Activated CD4-positive, alpha-beta T cell treated with anti-CD3 and anti-CD28 coated beads, Interleukin-2, amount 50 U/mL, for 48 hours (primary cell): ENCODE measurements at places on chromosomes 5 and 9.
A peak's percentile ranks its signal among the peaks of the same experiment; 100 is the strongest.

- no peak for DNase-seq
Observed at GRCh38 chr9:69816735-69817134, 3.9 kb upstream of the CFAP95 start.

DNA sequence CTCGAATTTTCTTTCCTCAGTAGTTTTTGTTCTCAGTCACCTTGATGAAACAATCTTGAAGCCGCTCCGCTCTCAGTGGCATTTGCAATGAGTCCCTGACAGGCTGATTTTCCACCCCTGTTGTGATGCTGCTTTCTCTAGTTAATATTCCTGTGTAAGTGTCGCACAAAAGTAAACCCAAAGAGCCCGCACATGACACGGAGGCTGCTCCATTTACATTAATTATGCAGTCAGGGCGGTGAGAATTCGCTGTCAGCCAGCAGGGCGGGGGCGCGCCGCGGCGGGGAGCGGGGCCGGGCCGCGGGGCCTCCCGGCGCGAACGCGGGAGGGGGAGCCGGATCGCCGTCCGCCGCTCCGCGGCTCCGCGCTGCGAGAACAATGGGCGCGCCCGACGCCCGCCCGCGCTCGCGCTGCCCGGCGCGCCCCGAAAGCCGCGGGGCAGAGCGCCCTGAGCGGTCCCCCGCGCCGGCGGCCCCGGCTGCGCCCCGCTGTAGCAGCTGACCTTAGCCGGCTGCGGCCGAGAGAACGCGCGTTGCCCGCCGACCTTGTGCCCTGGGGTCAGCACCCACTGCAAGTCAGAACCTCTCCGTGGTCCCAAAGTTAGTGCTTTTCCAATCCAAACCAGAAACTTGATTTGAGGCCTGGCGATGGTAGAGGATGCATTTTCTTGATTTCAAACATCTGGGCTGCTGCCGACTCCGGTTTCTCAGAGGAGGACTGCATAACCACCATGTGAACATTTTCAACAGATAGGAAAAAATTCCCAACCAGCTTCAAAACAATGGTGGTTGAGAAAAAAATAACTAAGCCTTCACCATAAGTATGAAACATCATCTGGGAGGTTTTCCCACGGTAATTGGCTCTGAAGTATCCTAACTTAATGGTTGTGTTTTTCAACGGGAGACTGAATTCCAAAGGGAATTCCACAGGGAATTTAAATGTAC lies 142.6 kb downstream of the PBX3 start:
- peak; percentile 37 for DNase-seq

DNA sequence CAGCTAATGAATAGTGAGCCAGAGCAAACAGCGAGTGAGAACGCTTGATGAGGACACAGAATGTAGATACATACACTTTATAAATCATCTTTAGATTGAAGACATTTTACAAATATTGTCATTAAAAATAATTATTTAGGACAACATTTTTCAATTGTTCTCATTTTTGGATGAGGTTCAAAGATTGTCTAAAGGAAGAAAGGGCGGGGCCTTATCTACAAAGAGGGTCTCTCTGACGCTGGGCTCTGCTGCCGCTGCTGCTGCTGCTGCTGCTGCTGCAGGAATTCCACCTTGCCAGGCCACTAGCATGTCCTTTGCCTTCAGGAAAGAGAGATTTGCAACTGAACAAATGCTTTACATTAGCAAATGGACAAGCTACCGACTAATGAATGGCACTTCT lies 220.7 kb upstream of the TMEM161B start:
- DNase-seq: no peak

- no peak for DNase-seq
Observed at GRCh38 chr5:106959387-106959786, 711.4 kb downstream of the EFNA5 start.

GRCh38 chr9:134940236-134941208 lies 22.8 kb upstream of the FCN1 start:
- DNase-seq: no peak

DNA sequence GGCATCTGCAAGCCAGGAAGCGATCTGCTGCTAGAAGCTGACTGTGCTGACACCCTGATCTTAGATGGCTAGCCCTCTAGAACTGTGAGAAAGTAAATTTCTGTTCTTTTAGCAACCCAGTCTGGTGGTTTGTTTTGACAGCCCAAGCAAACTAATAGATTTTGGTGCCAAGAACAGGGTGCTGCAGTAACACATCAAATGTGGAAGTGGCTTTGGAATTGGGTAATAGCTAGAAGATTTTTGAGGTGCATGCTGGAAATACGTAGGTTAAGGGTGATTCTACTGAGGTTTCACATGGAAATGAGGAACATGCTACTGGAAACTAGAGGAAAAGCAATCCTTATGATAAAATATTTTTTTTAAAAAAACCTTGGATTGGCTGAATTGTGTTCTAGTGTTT lies 153.5 kb upstream of the SH3GL2 start:
- DNase-seq: no peak

DNA sequence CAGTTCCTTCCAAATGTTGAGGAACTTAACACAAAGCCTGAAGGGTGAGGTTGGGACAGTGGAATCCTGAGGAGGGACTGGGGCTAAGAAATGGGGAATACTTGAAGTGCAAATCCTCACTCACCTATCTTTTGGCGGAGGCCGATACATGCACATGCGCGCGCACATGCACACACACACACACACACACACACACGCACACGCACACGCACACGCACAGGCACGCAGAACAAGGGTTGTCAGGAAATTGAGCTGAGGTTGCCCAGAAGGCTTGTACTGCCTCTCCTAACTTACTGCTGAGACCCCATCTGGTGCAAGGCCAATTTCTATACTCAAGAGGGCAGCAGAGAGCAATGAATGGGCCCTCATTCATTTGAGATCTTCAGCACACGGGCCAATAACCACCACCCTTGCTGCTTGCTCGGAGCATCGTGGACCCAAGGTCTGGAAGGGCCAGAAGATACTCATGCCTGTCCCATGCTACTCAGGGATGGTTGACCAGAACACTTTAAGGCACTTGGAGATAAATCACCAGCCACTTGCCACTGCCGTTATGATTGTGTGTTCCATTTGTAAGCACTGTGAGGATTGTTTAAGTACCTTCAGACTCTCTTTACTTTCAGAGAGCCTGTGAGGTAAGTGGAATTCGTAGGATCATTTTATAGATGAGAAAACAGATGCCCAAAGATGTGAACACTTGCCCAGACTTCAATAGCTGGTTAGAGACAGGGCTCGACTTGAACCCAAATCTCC lies 21.5 kb downstream of the BTF3 start:
- peak; percentile 73 for DNase-seq

DNA sequence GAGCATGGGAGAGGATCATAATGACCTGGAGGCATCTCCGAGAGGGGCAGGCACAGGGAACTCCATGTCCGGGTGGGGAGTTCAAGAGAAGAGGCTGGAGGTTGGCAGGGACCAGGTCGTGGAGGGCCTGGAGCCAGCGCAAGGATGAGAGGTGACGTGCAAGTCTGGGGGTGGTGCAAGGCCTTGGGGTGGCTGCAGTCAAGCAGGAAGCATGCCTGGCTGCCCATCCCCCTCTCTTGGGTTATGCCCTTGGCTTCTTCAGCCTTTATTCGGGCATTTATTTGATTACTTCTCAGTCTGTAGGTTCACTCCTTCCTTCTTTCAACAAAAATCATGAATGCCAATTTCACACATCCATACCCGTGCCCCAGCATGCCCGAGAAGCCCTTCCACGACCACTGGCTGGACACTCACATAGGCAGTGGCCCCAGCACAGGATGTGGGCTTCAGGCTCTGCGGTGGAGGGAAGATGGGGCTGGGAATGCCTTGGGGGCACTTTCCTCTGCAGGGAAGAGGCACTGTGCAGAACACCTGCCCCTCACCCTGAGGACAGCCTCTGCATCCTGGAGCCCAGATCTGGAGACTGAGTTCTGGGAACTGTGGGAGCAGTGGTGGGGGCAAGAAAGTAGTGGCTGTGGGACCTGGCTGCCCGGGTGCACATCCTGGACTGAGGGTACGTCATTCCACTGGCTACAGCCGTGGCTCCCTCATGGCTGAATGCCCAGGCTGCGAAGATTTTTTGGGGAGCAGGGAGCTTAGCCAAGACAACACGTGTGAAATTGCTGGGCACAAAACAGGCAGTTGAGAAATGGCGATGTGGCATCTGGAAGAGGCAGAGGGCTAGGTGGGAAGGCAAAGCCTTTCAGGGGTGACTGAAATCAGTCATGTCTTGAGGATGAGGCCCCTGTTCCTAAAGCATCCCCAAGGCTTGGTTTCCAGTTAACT lies 38.6 kb downstream of the CRB2 start:
- no peak for DNase-seq
